ENCODE measurements at places on chromosomes 2 and 18. TPM values are rescaled to one million over a fixed set of nuclear protein-coding genes. Genes with fewer than 3 reads are reported as not detected.

MYO3B gene
- 0.24 TPM for total RNA-seq

PXDN gene
- 119 TPM for total RNA-seq

ZC3H6 gene
- total RNA-seq: 5.2 TPM

RBM44 gene
- 0.49 TPM for total RNA-seq

CRYGC gene
- not detected for total RNA-seq

LAMA1 gene
- total RNA-seq: 1.9 TPM

FAM237A gene
- not detected for total RNA-seq

RUFY4 gene
- not detected for total RNA-seq

METAP1D gene
- 8.3 TPM for total RNA-seq

SLC9A4 gene
- total RNA-seq: under 0.01 TPM

AQP12A gene
- total RNA-seq: not detected

SKA1 gene
- total RNA-seq: 0.81 TPM

ANKRD53 gene
- total RNA-seq: 2.4 TPM

UGT1A9 gene
- not detected for total RNA-seq

MEP1B gene
- total RNA-seq: not detected

STARD6 gene
- total RNA-seq: not detected

CCDC85A gene
- total RNA-seq: 2.9 TPM

TEKT4 gene
- total RNA-seq: not detected

LRATD1 gene
- 1.3 TPM for total RNA-seq

KIF5C gene
- total RNA-seq: 0.16 TPM

GALNT3 gene
- total RNA-seq: 3.4 TPM

CLEC4F gene
- total RNA-seq: not detected

PRKAG3 gene
- total RNA-seq: not detected

IL1RL2 gene
- total RNA-seq: 0.97 TPM

TCF23 gene
- not detected for total RNA-seq

ITM2C gene
- 104 TPM for total RNA-seq

SERPINB13 gene
- total RNA-seq: not detected

UGT1A10 gene
- not detected for total RNA-seq

DUSP11 gene
- 35.8 TPM for total RNA-seq

SMCHD1 gene
- 34.9 TPM for total RNA-seq

MC4R gene
- 0.36 TPM for total RNA-seq

ERBB4 gene
- under 0.01 TPM for total RNA-seq

LIMS2 gene
- total RNA-seq: 11.2 TPM

LIMS3 gene
- 2.2 TPM for total RNA-seq

GKN2 gene
- not detected for total RNA-seq

ALPP gene
- not detected for total RNA-seq

ERICH2 gene
- not detected for total RNA-seq

GALR1 gene
- not detected for total RNA-seq

PCARE gene
- total RNA-seq: not detected

TMEM169 gene
- total RNA-seq: 1.8 TPM

CFAP221 gene
- total RNA-seq: 0.32 TPM

C18orf63 gene
- not detected for total RNA-seq

ONECUT2 gene
- under 0.01 TPM for total RNA-seq

DNAH6 gene
- total RNA-seq: 0.32 TPM

ANKRD30B gene
- 0.24 TPM for total RNA-seq

INPP5D gene
- total RNA-seq: 0.36 TPM

SLC4A5 gene
- total RNA-seq: 0.81 TPM

CABYR gene
- 6.7 TPM for total RNA-seq

NOSTRIN gene
- 0.12 TPM for total RNA-seq

ALPG gene
- not detected for total RNA-seq

KIF3C gene
- 13.0 TPM for total RNA-seq

STK39 gene
- total RNA-seq: 19.5 TPM

TUBA3E gene
- total RNA-seq: not detected

ITPRIPL1 gene
- 10.7 TPM for total RNA-seq

CKAP2L gene
- 3.0 TPM for total RNA-seq

GPAT2 gene
- total RNA-seq: 10.2 TPM

RBM43 gene
- 8.4 TPM for total RNA-seq

Measured in hair follicle dermal papilla cell (primary cell).